ENCODE measurements at places on chromosomes 7 and 10. TPM values are rescaled to one million over a fixed set of nuclear protein-coding genes. Genes with fewer than 3 reads are reported as not detected.

DNA sequence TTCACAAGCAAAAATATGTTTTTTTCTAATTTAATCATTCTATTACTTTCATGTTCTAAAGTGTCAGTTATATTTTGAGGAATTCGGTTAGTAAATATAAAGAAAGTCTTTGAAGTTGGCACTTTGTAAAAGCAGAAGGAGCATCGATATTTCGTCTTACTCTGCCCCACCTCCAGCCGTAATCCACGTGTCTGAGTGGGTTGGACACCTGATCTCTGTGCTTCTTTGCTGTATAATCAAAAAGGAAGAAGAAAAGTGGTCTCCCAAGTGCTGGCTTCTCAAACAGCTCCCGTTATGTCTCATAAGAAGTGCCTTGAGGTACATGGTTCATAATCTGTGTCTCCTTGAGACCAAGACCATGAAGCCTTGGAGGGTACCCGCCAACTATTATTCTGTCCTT, 19.8 kb downstream of the PRKAR2B start:
- DNase-seq, result no peak

GRCh38 chr7:71835056-71835455, 577.1 kb downstream of the CALN1 start:
- no peak for DNase-seq

GRCh38 chr7:41255716-41256115, 447.2 kb downstream of the INHBA start:
- no peak for DNase-seq

DNA sequence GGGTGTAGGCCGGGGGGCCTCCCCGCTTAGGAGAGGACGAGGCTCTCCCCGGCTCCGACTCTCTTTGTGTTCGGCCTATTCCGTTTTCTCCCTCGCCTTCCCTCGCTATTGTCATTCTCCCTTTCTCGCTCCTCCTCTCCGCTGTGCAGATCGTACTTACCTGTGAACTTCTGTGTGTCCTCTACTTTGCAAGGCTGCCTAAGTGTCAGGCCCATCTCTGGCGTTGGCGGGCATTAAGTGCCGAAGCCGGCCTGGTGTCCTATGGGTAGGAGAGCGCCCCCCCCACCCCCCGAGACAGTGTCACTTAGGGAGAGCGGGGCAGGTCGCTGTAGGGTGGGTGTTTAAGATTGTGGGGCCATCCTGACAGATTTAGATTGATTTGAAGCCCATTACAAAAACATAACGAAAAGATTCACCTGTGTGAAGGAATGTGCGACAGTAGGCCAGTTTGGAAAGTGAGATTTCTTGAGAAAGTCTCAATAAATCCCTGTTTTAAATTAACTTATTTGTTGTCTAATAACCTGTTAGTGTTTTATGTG, 579 bp downstream of the RBM33 start:
- DNase-seq, result no peak

GRCh38 chr10:95242581-95243317, 48.1 kb downstream of the PDLIM1 start:
- no peak for DNase-seq

- DNase-seq, result no peak
Observed at GRCh38 chr10:10854725-10855124, 162.9 kb upstream of the CELF2 start.

GRCh38 chr10:11213137-11213536, 195.5 kb downstream of the CELF2 start:
- DNase-seq, result no peak

DNA sequence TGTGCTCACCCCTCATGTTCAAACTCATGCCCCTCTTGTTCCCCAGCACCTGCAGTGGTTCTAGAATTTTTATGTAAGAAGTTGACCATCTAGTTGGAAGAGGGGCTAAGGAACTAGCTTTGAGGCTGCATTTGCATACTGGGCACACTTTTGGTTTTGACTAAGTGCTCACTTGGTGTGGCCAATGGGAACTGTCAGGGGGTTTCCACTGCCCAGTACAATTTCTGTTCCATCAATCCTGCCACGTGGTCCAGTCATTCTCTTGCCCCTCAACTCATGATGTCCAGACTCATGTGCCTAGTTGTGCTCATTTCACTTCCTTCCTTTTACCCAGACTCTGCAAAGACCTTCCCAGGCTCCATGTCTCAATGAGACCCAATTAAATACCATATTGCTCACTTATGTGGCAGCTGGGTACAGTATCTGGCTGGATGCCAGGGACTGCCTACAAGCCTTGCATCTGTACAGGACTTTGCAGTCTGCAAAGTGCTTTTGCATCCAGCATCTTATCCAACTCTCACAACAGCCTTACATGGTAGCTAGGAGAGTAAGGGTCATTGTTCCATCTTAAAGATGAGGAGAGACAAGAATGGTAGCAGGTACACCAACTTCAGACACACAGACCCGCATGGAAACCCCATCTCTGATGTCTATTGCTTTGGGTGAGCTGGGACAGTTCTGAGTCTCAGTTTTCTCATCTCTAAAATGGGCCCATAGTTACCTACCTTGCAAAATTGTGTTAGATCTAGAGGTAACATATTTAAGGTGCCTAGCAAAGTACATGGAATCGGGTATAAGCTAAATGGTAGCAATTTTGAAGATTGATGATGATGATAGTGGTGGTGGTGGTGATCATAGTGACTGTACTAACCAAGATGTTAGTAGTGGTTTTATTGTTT, 30.1 kb upstream of the KCNMA1 start:
- no peak for DNase-seq

- DNase-seq, result no peak
Observed at GRCh38 chr7:47170516-47170915, 411.4 kb downstream of the TNS3 start.

DNA sequence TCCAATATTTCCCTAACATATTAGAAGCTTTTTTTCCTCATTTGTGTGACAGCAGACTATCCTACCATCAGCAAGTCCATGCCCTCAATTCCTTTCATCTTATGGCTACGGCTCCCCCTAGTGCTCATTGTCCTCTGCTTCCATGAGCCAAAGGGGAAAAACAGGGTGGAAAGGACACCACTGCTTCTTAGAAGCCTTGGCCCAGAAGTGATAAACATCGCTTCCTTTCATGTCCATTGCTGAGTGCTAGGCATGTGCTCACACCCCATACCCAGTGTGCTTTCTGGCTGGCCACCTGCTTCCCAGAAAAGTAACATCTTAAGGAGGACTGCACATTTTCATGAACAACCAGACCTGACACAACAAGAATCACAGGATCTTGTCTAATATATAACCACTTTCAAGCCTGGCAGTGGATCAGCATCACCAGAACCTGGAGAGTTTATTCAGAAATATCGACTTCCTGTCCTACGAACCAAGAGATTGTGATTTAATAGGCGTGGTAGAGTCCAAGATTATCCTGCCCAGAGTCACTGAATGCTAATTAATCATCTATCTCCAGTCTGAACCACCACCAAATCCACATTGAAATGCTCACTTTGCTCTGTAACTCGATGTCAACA, 650.5 kb upstream of the SORCS1 start:
- no peak for DNase-seq

DNA sequence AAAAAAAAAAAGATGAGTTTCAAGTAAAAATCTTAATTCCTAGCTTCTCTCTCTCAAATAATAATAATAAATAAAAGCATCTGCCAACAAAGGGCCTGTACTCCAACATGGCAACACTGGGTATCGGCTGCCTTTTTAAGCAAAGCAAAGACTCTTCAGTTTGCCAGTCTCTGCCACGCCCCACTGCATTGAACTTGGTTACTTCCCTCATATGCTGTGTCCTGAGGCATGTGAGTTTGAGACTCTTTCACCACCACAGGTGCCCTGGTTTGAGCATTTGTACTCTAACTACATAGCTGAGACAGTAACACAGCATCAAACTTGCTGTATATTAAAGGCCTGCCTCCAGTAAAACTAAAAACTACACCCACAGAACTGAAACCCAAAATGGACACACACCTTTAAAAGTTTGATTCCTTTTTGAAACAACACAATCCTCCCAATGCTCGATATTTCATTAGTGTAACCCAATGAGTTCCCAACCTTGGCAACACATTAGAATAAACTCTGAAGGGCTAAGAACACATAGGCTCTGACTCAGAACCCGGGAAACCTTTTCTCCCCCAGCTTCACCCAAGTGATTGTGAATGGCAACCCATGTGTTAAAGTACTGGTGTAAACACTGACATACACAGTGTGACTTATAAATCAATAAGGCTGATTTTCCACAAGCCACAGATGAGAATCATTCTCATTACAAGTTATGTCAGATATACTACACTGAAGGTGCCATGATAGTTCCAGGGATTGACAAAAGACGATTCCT, 12.0 kb downstream of the JAZF1 start:
- no peak for DNase-seq

GRCh38 chr10:110353244-110354119, 48.8 kb upstream of the SMNDC1 start:
- peak; percentile 73 for DNase-seq

DNA sequence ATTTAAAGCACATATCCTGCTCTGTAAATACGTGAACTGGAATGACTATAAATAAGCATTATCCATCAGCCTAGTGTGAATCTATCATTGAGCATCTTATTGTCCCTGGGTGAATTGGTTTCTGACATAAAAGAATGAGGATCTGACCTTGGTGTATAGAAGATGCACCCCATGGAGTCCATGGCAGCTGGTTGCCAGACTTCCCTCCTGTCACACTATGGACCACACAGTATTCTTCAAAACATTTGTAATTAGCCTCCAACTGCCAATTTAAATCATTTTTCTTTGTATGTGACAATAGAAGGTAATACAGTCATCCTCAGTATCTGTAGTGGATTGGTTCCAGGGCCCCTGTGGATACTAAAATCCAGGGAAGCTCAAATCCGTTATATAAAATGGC, 238.1 kb upstream of the ZWINT start:
- no peak for DNase-seq

DNA sequence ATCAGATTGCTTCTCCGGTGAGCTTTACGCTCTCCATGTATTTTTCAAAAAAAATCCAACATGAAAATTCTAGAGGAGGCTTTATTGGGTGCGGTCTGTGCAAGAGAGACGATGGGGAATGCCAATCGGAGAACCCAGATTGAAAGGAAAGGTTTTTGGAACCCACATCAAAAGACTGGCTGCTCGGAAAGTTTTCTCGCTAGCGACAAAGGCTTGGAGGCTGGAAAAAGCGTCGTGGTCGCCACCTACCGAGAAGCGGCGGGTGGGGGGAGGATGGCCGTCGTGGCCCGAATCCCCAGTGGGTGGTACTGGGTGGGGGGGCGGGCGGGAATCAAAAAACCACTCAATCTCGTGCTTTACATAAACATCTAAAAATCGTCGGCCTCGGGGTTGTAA, 1.1 kb upstream of the GTF2I start:
- no peak for DNase-seq

DNA sequence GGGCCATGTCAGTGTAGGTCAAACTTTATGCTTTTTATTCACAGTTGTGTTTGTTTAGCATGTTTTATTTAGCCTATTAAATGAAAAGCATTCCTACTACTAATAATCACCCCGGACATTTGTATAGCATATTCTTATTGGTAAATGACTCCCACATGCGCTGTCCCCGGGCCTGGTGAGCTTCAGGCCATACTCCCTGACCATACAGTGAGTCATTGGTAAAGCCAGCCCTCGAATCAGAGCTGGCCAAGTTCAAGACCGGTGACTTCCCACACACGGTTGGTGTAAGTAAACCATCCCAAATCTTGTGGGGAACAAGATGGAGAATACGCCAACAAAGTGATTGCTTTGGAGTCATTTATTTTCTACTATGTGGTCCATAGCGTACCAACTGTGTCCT, 238.7 kb upstream of the TCF7L2 start:
- DNase-seq, result no peak

DNA sequence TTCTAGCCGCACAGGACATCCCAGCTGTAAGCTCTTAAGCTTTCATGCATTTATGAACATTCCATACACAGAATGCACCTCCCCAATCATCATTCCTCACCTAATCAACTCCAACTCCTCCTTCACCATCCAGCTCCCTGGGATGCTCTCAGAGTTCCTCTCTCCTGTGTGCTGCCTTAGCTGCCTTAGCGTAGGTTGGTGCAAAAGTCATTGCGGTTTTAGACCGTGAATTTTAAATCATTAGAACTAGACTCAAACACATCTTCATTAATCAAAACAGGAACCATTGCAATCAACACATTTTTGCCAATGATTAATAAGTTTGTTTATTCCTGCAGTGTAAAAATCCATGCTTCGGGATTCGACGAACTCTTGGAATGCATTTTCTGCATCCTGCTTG, 159.9 kb upstream of the CDCA7L start:
- DNase-seq, result no peak

Gene ATG9B
- 2.1 TPM for total RNA-seq

Gene WBP1L
- 25.2 TPM for total RNA-seq

Gene GIMAP1
- 0.10 TPM for total RNA-seq

Gene TRIP6
- total RNA-seq, result 102 TPM

Gene DMBT1
- 0.17 TPM for total RNA-seq

Gene FAM237B
- not detected for total RNA-seq

Gene NFE2L3
- total RNA-seq, result 27.0 TPM

Gene NXPH1
- 0.17 TPM for total RNA-seq

Gene PDGFA
- 44.7 TPM for total RNA-seq

Gene MRLN
- total RNA-seq, result not detected

Gene AVL9
- 89.0 TPM for total RNA-seq
